Activated CD8-positive, alpha-beta memory T cell treated with anti-CD3 and anti-CD28 coated beads, Interleukin-2, amount 50 U/mL, for 4 hours (primary cell): ENCODE measurements at places on chromosomes 4 and X.

DNA sequence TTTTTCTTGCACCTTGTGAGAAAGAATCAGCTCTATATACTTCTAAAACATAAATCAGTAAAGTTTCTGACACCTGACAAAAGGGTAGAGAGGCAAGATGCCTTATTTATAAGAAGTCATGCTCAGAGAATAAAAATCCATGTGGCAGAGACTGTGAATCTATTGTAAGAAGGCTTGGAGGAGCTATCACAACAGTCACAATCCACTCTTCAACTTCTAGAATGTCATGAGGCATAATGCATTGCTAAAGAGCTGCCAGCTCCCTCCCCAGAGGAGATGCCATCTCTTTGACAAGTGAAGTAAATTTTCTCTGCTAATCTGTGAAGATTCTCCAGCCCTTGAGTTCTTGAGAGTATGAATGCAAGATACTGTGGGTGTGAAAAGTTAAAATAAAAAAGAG lies 971.2 kb upstream of the IGFBP7 start:
- no peak for DNase-seq

- no peak for DNase-seq
These were observed 27.6 kb downstream of the TBC1D14 start for GRCh38 chr4:6937201-6937600.

DNA sequence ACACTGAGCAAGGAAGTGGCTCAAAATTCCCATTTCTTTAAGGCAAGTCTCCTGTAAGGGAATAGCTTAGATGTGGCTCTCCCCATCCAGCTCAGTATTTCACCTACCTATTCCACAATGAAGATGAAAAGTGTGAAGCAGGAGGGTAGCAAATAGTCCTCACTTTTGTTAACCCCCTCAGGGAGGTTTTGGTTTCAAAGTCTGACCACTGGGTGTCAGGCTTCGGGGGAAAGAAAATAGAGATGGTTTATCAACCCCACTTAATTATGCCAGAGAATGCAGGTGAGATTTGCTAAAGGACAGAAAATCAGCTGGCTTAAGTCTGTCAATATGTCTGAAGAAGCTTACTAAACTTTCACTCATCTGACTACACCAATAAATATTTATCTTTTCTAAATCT lies 69.5 kb downstream of the DHX15 start:
- DNase-seq: no peak

DNA sequence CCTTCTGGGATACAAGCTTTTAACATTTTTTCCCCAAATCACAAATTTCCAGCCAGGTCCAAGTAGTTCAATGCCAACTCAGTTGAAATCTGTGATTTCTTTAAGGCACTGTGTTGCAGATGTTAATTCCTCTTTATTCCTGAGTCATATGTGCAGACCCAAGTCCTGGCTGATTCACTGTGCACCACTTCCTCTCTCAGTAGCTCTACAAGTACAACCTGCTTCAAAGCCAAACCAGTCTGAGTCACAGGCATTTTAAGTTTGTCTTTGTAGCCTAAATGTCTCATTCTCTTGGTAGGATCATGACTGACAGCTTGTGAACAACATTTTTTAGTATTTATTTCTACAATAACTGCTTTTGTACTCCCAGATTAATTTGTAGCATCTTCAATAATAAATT lies 165.6 kb upstream of the S100G start:
- peak; percentile 18 for DNase-seq

- DNase-seq: no peak
These were observed 648.8 kb downstream of the IQCM start for GRCh38 chr4:149166876-149167275.

GRCh38 chr4:154082760-154083535 lies 294.1 kb upstream of the SFRP2 start:
- DNase-seq: no peak

- DNase-seq: no peak
These were observed 1125.8 kb downstream of the STIM2 start for GRCh38 chr4:27986476-27986875.

- no peak for DNase-seq
These were observed 229.1 kb downstream of the DCTD start for GRCh38 chr4:182688081-182688480.

GRCh38 chrX:36083256-36083655 lies 163.7 kb downstream of the CFAP47 start:
- DNase-seq: no peak

GRCh38 chrX:82695066-82695465 lies 813.0 kb upstream of the POU3F4 start:
- DNase-seq: no peak

GRCh38 chr4:53885668-53886067 lies 178.7 kb downstream of the CHIC2 start:
- no peak for DNase-seq

- DNase-seq: no peak
These were observed 112.4 kb upstream of the LSM6 start for GRCh38 chr4:146063143-146063542.

GRCh38 chr4:181364504-181364903 lies 878.7 kb upstream of the TENM3 start:
- DNase-seq: no peak

DNA sequence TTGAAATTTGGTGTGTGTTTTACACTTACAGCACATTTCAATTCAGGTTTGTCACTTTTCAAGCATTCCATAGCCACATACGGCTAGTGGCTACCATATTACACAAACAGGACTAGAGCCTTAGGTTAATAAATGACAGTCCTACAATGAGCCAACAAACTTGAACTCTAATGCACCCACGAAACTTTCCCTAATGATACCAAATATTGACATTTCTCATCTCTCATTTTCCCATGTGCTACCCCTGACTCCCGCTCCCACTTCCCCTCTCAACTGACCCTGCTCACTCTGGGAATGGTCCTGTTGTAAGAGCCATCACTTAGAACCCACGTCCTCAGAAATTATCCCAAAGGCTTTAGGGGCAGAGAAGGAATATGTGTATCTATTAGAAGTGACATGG lies 4.9 kb upstream of the TLR10 start:
- no peak for DNase-seq

- DNase-seq: no peak
These were observed 332.0 kb downstream of the GRXCR1 start for GRCh38 chr4:43224559-43224958.

GRCh38 chr4:169202145-169202699 lies 68.5 kb downstream of the SH3RF1 start:
- DNase-seq: no peak

- DNase-seq: peak; percentile 79
These were observed 13.7 kb upstream of the SCOC start for GRCh38 chr4:140359562-140360427.

GRCh38 chrX:28321286-28321685 lies 266.0 kb upstream of the IL1RAPL1 start:
- DNase-seq: no peak

GRCh38 chrX:105636667-105637066 lies 185.7 kb upstream of the NRK start:
- no peak for DNase-seq

DNA sequence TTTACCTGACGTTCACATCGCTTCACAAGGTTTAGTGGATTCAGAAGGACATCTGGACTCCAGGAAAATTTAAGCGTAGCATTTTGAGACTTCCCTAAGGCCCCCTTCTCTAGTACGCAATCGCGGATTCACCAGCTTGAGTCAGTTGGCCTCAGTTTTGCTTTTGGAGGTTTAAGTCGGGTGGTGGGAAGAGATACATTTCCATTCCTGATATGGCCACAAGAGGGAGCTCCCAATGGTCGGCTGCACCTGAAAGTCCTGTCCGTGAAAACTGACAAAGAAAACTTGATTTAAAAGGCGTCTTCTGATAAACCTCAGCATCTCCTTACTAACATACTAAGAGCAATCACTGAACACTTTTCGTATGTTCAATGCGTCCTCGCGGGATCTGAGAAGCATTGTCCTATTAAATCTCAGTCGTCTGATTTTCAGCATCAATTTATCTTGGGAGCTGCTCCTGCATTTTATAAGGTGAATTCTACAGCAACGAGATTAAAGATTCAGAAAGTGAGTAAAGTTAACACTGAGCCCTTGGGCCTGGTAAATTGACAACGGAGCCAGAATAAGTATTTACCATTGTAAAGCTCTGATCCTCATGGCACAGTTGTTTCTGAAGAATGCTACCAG lies 50.6 kb downstream of the LGI2 start:
- DNase-seq: peak; percentile 25

GRCh38 chr4:58679051-58679450 lies 1568.9 kb upstream of the IGFBP7 start:
- DNase-seq: no peak

DNA sequence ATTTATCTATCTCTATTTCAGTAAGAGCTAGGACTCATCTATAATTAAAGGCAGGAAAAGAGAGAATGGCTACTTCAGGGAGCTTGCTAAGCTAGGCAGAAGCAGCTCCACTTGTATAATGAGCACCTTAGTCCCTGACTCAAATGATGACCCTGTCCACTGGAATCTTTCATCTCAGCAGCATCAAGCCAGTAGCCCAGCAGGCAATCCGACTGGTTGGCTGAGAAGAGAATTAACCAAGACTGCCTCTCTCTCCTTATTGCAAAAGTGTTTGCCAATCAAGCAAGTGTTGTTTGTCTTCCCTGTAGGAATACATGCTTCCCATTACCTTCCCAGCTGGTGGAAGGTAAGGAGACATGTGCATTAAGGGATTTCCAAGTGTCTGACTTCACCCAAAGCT lies 3.9 kb upstream of the SPOCK3 start:
- no peak for DNase-seq

DNA sequence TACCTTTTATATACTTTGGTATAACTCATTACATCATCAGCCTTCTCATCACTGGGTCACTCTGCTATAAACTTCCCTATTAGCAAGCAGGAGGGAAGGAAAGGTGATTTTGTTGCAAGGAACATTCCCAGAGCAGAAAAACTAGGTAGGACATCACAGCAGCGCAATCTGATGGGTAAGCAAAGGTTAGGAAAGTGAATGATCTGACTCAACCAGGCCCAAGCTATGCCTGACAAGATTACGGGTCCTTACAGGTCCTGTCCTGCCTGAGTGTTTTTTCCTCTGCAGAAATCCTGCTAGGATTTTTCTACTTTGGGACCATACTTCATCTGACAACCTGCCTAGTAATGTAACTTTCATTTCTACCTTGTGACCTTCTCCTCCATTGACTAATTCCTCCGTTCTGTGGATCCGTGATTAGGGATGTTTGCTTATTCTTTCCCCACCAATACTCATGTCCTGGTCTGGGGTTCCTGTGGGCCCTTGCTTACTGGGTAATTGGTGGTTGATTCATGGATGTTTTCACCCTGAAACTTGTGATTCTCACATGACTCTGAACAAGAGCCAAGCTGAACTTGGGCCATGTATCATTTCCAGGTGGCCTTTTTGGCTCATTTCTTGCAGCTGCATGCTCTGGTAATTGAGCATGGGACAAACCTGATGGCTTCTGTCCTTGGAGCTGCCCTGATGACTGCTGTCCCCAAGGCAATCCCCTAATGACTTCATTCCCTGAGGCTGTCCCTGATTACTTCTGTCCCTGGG lies 111.9 kb upstream of the KIT start:
- no peak for DNase-seq

DNA sequence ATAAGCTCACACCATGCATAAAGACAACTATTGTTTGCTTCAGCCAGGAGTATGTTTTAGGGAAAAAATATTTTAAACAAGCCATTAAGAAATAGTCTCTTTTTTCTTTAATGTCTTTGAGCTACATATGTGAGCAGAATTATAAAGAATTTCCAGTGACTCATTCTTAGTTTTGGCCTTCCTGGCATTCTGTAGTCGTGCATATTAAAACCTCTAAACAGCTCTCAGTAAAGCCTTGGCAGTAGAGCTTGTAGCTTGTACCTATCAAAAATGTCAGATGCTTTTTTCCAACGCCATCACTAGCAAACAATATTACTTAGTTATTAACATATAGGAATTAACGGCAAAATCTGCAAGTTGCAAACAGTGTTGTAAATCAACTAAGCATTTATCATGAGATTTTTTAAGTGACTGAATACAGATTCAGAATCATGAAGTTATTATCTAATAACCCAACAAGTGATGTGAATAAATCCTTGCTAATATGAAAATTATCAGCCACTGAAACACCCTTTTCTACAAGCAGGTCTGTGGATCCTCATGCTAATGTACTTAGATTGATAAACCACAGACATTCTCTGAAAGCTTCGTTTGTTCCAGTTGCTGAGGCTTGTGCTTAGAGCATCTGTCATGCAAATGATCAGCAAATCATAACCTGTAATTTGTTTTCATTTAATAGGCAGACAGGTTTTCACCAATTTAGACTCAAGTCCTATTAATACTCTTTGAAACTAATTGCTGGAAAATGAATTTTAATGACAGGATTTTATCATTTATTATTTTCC lies 412.0 kb upstream of the ATOH1 start:
- no peak for DNase-seq

DNA sequence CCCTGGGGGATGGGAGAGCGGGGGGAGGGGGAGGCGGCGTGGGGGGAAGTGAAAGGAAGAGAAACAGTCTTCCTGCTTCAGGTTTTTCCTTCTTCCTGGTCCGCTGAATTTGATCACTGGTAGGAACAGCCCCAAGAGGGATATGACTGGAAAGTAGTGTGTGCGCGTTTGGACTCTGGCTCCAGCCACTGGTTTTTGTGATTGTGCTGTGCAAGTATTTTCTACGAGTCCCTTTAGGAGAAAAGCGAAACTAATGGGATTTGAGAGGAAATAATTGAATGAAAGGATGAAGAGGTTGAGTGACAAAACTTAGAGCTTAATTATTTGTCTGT lies 836 bp downstream of the PRRG1 start:
- no peak for DNase-seq

DNA sequence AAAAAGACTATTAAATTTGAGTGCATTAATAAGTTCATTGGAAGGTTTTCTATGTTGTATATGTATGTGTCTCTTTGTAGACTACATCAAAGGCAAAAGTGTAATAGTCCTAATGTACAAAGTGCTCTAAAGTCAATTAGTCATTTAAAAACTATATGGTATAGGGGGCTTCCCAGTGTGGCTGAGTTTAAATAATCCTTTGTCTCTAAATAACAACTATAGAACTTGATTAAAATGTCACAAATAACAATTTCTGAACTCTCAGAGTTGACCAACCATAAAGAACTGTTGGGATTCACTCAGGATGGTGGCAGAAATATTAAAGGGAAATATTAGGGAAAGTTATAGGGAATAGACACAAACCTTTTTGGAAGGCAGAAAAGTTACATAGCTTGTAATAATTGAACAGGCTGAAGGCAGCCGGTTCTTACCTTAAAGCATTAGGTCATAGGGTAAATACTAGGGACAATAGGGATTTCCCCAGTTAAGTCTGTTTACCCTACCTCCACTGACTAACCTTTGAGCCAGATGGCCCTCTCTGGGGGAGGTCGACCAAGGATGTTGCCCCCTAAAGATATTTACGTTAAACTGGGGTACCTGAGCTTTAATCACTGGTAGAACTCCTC lies 1054.2 kb downstream of the ARAP2 start:
- no peak for DNase-seq

DNA sequence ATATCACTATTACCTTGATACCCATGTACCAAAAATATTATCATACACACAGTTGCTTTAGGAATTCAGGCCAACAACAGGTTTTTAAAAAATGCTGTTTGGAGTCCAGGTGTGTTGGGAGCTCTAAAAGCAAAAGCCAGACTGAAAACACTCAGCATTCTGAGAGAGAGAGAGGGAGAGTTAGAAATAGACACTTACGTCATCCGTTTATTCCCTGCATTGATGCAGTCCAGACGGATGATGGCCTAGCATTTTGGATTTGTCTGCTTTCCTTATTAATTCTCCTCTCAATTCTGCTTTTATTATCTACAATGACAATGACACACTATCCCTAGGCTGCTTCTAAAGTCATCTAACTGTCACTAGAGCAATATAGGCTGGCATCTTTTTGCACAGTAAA lies 358.3 kb upstream of the BOD1L1 start:
- DNase-seq: no peak
